Dermis blood vessel endothelial cell (primary cell): ENCODE measurements at places on chromosomes 3 and 15. TPM values are rescaled to one million over a fixed set of nuclear protein-coding genes. Genes with fewer than 3 reads are reported as not detected.

- no peak for DNase-seq
Observed at GRCh38 chr3:78279091-78279490, 1239.2 kb downstream of the ROBO2 start.

MKRN2 gene
- total RNA-seq: 40.5 and 43.4 TPM in 2 replicates

- peak; percentile 98 for DNase-seq
Observed at GRCh38 chr3:170357176-170358041, at the start of gene SKIL. Gene SKIL, plus strand, starts transcription at chr3:170357715. Its CDS starts 2,617 bp downstream, at chr3:170360332.

DNA sequence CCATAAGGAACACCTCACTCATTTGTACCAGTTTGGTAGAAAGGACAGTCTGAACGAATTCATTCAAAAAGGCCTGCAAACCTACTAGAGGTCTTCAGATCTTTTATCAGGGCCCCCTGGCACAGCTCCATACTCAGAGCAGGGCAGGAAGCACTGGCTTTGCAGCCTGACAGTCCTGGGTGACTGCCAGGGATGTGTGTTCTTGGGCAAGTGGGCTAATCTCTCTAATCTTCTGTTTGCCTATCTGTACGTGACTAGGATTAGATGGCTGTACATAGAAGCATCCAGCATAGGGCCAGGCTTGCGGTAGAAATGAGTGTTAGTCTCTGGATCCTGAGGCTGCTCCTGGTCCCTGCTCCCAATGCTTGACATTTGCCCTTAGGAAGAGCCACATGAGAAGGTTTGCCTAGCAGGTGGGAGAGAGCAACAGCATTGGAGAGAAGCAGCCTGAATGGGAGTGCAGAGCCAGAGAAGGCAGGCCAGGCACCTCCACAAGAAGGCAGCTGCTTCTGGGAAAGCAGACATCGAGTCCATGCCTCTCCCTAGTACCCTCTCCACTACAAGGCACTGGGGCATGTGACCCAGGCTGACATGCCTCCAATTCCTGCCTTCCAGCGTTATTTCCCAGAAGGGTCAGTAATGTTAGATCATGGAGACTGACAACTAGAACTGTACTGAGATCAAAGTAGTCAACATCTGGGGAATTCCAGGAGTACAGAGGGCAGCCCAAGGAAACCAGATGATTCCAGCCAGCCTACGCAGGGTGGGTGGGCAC is 1.0 kb upstream of the CXCR6 start:
- peak; percentile 55 for DNase-seq

WDR93 gene
- total RNA-seq: not detected in 2 replicates
